Fibroblast of mammary gland (primary cell): ENCODE measurements at places on chromosomes 1 and 21.

DNA sequence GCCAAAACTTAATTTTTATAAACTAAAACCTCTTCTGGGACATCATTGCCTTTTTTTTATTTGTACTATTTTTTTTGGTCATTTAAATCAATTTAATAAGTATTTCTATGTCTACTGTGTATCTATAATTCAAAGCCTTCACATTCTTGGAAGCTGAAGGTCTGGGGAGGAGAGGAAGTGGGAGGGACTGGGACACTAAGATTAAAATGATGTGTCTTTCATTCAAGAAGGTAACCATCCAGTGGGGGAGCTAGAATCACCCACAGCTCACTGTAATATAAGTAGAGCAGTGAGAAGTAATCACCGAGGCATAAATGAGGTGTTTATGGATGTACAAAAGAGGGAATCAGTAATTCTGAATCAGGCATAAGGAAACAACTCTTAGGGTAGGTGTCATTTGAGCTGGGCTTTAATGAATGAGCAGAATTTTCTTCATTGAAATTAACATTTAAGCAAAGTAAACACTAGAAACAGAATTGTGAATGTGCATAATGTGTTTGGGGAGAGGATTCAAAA lies 52.8 kb downstream of the PTGER3 start:
- DNase-seq: no peak

GRCh38 chr1:5769146-5769545 lies 223.1 kb downstream of the NPHP4 start:
- no peak for DNase-seq

GRCh38 chr1:222413436-222413835 lies 134.5 kb downstream of the HHIPL2 start:
- no peak for DNase-seq

DNA sequence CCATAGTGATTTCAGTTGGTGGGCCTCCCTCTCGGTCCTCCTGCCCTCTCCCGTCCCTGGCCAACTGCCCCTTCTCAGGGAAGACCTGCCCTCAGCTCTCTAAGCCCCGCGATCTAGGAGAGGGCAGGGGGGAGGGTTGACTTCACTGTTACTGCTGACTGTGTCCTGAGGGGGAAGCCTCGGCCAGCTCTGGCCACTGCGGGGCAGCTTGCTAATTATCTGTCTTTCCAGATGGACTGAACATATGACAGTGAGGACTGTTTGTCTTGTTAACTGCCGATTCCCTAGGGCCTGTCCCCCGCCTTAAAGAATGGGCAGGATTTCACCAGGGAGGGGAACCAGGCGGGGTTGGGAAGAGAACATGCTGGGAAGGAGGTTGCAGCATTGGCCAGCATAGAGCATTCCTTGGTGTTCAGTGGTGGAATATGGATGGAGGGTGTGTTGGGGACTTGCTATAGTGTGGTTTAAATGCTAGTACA lies 22.9 kb downstream of the NIPAL3 start:
- peak; percentile 57 for DNase-seq

DNA sequence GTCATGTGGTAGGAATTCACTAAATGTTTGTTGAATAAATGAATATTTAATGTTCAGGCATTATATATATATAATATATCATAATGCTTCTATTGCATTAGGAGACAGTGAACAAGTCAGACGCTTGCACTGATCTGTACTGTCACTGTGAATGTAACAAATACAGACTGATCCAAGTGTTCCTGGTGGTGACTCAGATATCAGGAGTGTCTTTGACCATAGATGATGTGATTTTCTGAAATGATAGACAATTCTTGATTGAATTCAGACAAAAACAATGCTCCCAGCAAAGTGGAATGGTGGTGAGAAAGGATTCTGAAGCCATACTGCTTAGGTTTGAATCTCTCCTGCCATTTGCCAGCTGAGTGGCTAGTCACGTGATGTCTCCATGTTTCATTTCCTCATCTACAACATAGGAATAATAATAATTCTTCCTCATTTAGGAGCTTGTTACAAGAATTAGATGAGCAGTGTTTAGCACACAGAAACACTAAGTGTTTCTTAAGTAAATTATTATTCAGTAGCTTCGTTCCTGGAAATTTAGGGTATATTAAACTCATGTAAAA lies 71.0 kb downstream of the OLFML2B start:
- peak; percentile 66 for DNase-seq

DNA sequence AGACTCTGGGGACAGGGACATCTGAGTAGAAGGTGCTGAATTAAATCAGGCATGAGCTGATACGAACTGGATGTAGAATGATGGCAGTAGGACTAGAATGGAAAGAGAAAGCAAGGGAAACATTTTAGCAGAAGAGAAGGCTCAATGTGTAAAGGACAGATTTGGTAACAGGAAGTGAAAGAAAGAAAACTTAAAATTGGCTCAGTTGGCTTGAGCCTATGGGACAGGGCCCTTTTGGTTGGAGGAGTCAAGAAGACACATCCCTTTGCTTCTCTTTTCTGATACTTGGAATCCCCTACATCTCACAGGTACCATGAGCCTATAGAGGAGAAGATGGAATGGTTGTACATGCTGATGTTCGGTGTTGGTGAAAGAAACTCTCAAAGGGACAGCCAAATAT lies 300.6 kb upstream of the PLXNA2 start:
- no peak for DNase-seq

DNA sequence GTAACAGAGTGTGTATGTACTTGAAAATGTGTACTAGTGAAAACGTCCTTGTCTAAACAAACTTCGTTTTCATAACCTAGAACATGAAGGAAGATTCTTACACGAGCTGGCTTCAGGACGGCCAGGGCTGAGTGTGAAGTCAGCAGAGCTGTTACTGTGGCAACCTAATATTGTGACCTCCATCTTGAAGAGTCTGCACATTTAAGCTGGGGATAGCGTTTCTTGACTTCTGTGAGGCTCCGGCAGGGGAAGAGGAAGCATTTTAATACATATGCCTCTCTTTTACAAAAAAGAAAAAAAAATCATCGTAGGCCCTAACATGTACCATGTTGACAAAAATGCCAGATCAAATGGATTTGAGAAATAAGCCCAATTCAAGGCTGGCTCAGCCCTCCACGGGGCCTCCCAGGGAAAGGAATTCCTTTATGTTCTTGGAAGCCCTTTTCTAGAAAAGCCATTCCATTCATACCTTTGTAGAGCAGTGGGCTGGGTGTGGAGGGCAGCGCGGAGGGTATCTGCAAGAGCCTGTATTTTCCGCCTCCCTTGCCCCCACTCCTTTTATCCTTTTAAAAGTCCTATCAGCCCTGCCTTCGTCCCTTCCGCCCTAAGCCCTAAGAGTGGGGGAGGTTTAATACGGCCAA lies 51.1 kb downstream of the SIM2 start:
- DNase-seq: peak; percentile 5

- DNase-seq: no peak
Measured at GRCh38 chr1:48603222-48603621, 131.2 kb upstream of the SPATA6 start.

DNA sequence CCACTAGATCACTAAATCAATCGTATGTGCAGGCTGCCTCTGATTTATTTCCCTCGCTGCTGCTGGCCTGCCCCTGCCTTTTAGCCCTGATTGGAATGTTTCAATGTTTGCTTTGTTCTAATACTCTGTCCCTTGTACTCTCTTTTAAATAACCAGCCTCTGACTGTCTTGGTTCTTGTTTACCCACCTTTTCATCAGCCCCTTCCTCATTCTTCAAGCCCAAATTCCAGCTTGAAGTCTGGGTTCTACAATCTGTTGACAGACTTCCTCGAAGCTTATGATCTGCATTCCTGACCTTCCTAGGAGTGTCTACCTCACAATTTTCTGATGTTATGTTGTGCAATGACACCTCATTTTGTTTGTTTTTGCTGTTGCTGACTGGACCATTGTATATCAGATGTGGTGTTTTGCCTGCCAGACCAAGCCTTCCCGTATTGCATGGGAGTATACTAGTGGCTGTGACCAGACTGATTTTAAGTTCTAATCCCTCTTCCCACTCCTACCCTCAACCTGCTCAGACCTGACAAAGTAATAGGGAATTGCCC lies 46.6 kb upstream of the APOBEC4 start:
- no peak for DNase-seq

GRCh38 chr1:247270003-247270402 lies 14.1 kb downstream of the VN1R5 start:
- DNase-seq: no peak

DNA sequence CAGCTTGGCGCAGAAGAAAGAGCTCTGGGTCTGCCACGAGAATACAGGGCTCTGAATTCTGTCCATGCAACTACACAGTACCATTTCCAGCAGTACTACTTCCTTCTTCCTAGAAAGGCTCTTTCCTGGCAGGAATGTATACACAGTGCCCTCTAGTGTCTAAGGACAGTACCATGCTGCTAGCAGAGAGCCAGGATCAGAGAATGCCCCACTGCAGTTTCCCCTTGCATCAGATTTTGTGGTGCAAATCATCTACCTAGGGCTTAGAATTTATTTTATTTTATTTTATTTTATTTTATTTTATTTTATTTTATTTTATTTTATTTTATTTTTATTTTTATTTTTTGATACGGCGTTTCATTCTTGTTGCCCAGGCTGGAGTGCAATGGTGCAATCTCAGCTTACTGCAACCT lies 50.8 kb downstream of the PAX7 start:
- peak; percentile 31 for DNase-seq
